ENCODE measurements at places on chromosomes 3 and 15. TPM values are rescaled to one million over a fixed set of nuclear protein-coding genes. Genes with fewer than 3 reads are reported as not detected.

DNA sequence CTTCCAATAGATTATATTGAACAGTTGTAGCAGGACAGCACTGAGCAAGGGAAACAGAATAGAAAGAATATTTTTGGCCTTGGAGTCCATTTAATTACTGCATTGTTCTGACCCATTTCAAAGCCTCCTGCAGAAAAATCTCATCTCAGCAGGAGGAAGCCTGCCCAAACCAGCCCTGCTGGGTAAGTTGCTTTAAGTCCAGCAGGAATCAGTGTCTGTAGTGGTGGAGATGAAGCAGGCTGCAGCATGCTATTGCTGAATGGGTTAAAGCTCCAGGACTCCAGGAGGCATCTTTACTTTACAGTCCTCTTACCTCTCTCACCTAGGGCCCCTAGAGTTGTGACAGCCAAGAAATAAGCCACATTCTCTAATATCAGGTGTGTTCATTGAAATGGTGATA is 380.3 kb upstream of the THBS1 start:
- DNase-seq = no peak

TM6SF1 gene
- polyA plus RNA-seq = 13.8 TPM

SETD2 gene
- polyA plus RNA-seq = 10.3 TPM

- DNase-seq = no peak
Measured at GRCh38 chr3:53083949-53084309, 38.1 kb upstream of the SFMBT1 start.

DNA sequence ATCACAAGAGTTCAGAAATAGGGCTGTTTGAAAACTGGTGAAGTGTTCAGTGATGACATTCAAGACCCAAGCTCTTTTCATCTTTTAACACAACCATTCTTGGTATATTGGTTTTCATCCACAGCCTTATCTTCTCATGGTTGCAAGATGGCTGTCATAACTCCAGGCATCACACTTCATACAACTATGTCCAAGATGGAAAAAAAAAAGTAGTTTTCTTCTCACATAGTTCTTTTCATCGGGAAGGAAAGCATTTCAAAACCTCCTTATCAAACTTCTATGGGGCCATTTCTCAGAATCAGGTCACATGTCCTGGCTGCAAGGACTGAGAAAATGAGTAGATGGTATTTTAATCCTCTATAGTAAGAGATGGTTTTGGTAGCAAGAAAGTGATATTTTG is 21.1 kb upstream of the MFSD1 start:
- DNase-seq = no peak

TRH gene
- not detected for polyA plus RNA-seq

DNA sequence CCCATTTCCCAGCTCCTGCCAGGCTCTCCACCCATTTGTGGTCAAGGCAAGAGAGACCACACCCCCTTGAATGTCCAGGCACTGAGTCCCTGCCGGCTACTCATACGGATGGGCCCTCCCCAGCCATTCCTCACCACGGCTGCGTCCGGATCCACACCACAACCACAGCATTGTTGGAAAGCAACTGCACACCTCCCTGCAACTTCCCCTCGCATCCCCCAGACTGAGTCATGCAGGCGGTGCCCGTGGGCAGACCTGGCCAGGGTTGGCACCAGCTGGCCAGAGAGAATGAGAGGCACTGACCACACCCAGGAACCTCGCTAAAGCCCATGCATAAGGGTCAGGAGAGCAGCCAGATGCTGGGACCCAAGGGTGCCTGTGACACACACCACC is 30.5 kb downstream of the LOXL1 start:
- no peak for DNase-seq

GRCh38 chr3:148857316-148857715 is 7.8 kb upstream of the CPA3 start:
- no peak for DNase-seq

- no peak for DNase-seq
Measured at GRCh38 chr3:72536206-72536877, 311.9 kb downstream of the SHQ1 start.

- DNase-seq = no peak
Measured at GRCh38 chr3:144018776-144019175, 47.2 kb downstream of the DIPK2A start.

GRCh38 chr3:152040319-152040718 is 166.9 kb downstream of the SUCNR1 start:
- DNase-seq = no peak

All from right cardiac atrium (tissue), 5 donors.